Thymus (tissue), 14 donors: ENCODE measurements at places on chromosomes 2 and 18.

DNA sequence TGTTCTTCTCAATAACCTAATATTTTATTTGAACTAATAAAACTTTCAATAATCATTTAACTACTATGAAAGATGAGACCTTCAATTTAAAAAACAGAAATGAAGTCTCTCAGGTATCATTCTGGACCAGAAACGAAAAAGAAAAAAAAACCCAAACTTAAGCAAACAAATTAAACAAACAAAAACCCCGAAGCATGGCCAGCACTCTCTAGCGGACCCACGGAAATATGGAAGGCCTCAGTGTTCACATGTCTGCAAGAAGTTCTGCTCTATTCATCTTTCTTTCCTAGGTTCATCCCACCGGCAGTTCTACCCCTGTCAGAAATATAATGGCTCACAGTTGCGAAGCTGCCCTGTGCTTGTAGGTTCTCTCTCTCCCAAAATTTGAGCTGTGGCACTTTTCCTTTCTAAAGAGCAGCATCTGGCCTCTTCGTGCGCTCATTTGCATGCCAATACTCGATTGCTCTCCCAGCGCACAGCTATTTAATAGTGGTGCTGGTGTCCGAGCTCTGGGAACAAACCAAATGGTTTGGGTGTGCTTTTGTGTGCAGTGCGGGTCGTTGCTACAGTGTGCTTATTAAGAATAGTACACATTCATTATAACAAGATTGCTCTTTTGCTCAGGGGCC lies 129.0 kb upstream of the ZEB2 start:
- DNase-seq = no peak

DNA sequence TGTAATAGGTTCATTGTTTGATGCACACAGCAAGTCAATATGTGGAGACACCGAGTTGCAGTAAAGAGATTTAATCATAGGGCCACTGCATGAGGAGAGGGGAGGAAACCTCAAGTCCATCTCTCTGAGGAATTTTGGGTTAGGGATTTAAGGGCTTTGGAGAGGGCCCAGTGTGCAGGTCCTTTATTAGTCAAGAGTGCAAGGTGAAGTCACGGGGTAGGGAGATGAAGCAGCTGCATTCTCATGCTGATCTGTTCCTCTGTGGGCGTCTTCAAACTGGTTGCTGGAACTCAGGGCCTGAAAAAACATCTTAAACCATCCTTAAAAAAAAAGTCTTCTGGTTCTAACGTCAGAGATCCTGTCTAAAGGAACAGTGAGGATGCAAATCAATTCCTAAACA lies 131.6 kb downstream of the NXPH2 start:
- no peak for DNase-seq

DNA sequence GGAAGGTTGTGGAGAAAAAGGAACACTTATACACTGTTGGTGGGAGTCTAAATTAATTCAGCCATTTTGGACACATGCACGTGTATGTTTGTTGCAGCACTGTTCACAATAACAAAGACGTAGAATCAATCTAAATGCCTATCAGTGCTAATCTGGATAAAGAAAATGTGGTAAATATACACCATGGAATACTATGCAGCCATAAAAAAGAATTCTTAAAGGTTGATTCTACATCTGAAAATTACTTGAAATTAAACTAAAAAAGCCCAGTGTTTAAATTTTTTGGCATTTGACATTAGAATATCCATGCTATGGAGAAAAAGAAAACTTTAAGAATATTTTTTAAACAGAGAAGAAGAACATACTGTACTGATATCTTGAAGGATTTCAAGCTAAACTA lies 84.0 kb downstream of the BMPR2 start:
- no peak for DNase-seq

DNA sequence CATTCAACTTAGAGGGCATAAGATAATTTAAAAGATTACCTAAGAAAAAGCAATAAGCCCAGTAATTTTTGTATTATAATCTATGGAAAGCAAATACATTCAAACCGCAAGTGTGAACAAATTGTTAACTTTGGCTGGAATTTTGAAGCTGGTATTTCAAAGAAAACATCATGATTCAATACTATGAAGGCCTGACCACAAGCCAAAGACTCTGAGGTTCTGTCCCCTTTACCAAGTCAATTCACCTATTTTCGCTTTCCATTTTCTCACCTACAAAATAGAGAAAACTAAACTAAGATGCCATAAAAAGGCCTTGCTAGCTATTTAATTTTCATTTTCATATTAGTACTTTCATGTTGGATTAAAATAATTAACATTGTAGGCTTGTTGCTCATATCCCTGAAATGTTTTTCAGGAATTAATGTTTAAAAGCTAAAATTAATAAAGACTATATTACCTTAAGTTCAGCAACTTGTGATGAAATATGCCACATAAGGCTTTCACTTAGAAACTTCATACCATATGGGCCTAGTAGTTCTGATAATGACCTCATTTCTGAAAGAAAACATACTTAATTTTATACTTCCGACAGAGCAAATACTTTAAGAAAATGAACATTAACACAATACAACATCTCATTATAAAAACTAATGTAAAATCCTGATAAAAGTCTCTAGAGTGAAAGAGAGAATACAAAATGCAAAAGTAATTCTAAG lies 85.7 kb upstream of the FRZB start:
- DNase-seq = no peak

DNA sequence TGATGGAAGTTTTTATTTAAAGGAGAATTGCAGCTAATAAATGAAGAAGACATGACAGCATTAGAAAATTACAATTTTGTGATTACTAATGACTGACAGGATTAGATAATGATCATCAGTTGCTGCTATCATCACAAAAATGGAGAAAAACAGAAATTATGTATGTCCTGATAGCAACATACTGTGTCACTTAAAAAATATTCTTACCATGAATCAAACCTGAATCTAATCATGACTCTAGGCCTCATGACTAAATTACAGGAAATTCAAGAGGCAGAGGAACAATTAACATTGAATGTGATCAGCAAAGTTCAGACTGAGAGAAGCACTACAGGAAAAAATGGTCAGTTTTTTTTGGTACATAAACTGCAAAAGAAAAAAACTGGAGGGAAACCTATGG lies 147.8 kb downstream of the PMAIP1 start:
- DNase-seq = no peak
